ENCODE measurements at places on chromosomes 12 and 14.
A peak's percentile ranks its signal among the peaks of the same experiment; 100 is the strongest.

GRCh38 chr12:131000000-131000486 is 46.3 kb downstream of the ADGRD1 start:
- DNase-seq: no peak

- no peak for DNase-seq
Observed at GRCh38 chr12:58596381-58596780, 323.9 kb downstream of the LRIG3 start.

DNA sequence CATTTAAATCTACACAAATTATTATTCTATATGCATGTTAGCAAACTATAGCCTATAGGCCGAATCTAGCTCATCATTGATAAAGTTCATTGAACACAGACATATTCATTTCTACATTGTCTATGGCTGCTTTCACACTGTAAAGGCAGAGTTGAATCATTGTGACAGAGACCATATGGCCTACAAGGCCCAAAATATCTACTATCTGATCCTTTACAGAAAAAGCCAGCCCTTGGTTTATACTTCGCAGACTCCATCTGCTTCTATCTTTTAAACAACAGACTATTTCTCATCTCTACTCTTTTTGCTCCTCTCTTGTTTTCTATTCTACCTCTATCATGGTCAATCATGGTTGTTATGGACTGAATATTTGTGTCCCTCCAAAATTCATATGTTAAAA is 190.7 kb downstream of the EXOC5 start:
- no peak for DNase-seq

GRCh38 chr14:63301891-63302534 is 16.7 kb downstream of the GPHB5 start:
- DNase-seq: no peak

- no peak for DNase-seq
Observed at GRCh38 chr14:33680873-33681272, 270.0 kb downstream of the EGLN3 start.

- DNase-seq: no peak
Observed at GRCh38 chr12:28308891-28309290, 118.6 kb downstream of the CCDC91 start.

GRCh38 chr14:23068789-23069412 is 11.6 kb upstream of the CDH24 start:
- peak; percentile 45 for DNase-seq

DNA sequence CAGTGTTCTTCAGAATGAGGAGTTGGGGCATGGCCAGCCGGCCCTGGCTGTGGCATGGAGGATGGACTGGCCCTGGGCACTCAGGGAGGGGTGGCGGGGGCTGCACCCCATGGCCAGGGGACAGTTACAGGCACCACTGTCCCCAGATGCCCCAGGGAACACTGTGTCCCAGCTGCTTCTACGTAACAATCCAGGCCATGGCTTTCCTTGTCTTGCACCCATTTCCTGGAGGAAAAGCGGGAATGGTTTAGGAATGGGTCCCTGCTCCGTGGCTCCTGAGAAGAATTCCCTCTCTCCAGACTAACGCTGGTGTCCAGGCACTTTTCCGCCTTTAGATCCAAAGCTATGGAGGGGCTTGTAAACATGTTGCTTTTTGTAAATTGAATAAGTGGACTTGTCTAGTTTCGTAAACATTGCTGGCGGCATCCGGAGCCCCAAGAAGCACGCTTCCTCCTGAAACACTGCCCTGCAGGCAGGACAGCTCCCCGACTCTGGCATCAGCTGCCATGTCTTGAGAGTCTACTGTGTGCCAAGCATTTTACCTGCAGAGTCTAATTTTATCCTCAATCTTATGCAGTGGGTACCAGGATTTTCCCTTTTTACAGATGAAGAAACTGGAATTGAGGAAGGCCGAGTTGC is 238.3 kb downstream of the SLC41A2 start:
- DNase-seq: no peak

DNA sequence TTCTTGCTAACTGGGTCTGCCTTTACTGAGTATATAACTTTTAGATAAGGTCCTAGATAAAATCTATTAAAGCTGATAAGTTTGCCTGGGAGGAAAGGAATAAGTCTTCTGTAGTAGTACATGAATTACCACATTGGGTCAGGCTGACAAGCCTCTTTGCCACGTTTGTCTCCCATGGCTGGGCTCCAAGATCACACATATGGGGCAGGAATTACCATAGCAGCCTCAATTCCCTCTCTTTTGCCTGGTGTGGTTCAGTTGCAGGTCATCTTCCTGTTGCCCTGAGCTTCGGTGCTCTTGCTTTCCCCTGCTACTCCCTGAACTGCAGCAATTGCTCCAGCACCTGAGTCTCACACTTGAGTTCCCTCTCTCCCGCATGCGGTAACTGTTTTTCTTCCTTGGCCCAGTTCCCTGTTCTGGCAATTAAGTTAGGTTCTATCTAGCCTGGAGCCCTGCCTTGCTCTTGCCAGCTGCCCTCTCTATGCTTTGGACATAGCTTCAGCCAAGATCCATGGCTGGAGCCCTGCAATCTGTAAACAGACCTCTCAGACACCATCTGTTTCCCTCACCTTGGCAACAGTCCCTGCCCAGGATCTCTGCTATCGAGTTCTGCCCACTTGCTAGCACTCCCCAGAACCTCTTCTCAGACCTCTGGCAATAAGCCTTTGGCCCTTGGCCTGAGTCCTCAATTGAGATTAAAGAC is 5.8 kb upstream of the GLT8D2 start:
- no peak for DNase-seq

GRCh38 chr14:89465876-89466275 is 48.8 kb upstream of the FOXN3 start:
- DNase-seq: no peak

GRCh38 chr14:76829013-76829365 is 2.8 kb downstream of the LRRC74A start:
- DNase-seq: no peak

- DNase-seq: no peak
Observed at GRCh38 chr12:96034621-96035282, 635 bp downstream of the LTA4H start.

GRCh38 chr14:39568809-39569538 is 136.7 kb upstream of the FBXO33 start:
- DNase-seq: no peak

- no peak for DNase-seq
Observed at GRCh38 chr14:103870144-103870876, 22.9 kb upstream of the PPP1R13B start.

- peak; percentile 14 for DNase-seq
Observed at GRCh38 chr12:116708826-116709756, 28.8 kb downstream of the SPRING1 start.

- no peak for DNase-seq
Observed at GRCh38 chr12:44500423-44500822, 375.7 kb downstream of the NELL2 start.

- no peak for DNase-seq
Observed at GRCh38 chr12:88253371-88253978, 111.4 kb downstream of the TMTC3 start.

GRCh38 chr14:103280278-103280928 is 53.6 kb upstream of the EIF5 start:
- DNase-seq: no peak

DNA sequence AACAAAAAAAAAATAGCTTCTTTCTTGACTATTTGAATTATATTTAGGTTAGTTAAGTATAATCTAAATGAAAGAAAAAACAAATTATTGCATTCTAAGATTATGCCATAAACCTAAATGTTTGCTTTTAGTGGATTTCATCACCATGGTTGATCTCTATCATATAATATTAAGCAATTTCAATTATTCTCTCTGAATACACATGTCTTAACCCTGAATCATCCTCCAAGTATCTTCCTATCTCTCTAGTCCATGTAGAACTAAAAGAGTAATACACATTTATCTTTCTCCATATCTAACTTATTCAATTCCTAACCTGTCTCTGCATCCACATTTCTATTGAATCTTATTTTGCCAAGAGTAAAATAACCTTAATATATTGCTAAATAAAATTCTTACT is 59.6 kb downstream of the PPFIA2 start:
- no peak for DNase-seq

- no peak for DNase-seq
Observed at GRCh38 chr14:82796086-82796485, 1262.4 kb upstream of the SEL1L start.

DNA sequence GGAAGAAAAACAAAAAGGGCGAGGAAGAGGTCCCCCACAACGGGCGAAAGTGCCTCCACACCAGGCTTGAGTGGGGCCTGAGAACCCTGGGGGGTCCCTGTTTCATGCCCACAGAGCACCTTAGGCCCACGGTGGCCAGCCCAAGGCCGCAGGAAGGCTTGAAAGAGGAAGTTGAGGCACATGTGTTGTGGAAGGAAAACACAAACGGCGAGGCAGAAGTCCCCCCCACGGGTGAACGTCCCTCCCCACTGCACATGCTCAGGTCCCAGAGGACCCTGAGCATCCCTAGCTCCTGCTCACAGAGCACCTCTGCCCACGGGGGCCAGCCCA is 371.5 kb downstream of the ALG10 start:
- no peak for DNase-seq

- DNase-seq: no peak
Observed at GRCh38 chr12:131784909-131785762, 43.1 kb upstream of the MMP17 start.

DNA sequence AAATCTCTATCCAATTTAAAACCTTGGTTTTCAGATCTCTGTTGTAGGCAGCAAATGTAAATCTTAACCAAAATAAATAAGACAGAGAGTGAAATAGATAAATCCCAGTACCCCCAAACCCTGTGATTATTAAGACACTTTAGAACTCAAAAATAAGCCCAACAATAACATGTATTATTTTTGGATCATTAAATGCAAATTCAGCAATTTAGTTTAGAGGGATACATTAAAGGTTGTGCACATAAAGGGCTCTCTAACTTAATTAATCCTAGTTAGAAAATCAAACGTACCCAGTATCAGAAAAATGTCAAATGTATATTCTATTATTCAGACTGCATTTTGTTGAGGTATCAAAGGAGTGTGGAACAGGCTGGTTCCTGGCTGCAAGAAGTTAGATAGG is 416.8 kb downstream of the SLC16A7 start:
- no peak for DNase-seq

DNA sequence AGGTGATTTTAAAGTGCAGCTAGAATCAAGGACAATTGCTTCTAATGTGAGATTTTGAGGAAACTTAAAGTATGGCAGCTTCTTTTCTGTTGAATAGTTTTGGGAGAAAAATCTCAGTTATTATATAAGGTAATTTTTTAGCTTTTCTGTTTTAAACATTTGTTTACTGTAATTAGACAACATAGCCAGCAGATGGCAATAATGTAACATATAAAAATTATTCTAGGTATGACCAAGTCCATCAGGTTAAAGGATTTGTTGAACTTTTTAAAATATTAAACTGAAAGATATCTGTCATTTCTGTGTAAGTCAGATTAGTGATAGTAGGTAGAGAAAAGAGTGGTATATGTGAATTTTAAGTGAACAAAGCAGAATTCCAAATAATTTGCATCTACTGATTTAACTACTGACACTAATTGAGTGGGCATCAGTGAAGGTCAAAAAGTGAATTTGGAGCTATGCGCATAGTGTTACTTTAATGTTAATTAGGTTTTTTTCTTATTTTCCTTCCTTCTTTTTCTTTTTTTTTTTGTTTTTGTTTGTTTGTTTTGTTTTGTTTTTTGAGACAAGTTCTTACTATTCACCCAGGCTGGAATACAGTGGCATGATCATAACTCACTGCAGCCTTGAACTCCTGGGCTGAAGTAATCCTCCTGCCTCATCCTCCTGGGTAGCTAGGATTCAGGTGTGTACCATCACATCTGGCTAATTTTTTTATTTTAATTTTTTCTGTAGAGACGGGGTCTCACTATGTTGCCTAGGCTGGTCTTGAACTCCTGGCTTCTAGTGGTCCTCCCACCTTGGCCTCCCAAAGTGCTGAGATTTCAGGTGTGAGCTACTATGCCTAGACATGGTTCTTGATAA is 18.6 kb downstream of the PRORP start:
- DNase-seq: no peak

DNA sequence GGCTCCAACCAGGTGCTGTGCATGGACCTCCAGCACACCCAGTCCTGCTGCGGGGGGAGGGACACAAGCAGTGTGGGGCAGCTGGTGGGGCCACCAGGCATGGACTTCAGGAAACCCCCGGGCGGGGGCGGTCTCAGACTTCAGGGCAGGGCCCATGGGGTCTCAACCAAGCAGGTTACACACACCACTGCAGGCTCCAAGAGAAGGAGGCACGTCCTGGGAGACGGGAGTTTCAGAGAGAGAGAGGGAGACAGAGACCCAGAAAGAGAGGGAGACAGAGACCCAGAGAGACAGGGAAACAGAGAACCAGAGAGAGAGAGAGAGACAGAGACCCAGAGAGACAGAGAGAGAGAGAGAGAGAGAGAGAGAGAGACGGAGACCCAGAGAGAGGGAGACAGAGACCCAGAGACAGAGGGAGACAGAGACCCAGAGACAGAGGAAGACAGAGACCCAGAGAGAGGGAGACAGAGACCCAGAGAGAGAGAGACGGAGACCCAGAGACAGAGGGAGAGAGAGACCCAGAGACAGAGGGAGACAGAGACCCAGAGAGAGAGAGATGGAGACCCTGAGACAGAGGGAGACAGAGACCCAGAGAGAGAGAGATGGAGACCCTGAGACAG is 128.9 kb downstream of the NCOR2 start:
- DNase-seq: no peak

GRCh38 chr14:75015496-75015895 is 12.8 kb downstream of the EIF2B2 start:
- DNase-seq: no peak

DNA sequence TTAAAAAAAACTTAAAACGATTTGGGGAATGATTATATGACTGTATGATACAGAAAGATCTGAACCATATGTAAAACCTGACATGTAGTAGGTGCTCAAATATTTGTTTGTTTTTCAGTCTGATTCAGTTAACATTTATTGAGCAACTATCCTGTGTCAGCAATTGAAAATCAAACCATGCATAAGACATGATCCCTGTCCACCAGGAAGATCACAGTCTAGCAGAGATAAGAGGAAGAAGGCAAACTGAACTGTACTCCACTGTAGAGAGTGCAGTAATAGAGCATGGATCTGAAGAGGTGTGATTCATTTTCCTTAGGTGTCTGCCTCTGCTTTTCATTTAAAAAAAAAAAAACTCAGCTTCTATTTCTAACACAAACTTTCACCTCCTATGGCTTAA is 7.9 kb upstream of the AK7 start:
- no peak for DNase-seq

DNA sequence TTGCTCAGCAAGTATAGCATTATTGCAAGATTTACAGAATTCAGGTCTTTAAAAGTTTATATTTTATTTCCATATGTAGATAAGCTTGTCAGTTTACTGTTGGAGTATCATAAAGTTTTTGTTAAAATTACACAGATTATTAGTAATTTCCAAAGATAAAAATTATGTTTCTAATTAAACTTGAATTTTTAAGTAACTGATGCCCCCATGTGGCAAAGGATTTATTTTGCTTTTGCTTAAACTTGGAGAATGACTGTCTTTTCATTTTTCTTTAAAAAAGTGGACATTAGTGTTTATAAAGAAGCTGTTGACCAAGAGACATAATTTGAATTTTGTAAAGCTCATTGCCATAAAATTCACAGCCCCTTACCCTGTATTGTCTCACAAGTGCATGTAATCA is 45.8 kb downstream of the ETNK1 start:
- DNase-seq: no peak

GRCh38 chr14:98368221-98368620 is 903.8 kb downstream of the BCL11B start:
- no peak for DNase-seq

- DNase-seq: no peak
Observed at GRCh38 chr12:4908684-4909409, 858 bp upstream of the KCNA1 start.

GRCh38 chr12:109462868-109463692 is 14.0 kb downstream of the KCTD10 start:
- DNase-seq: no peak

All from activated T-cell treated with anti-CD3 and anti-CD28 coated beads for 48 hours (primary cell).